COLO829 (cell line): ENCODE measurements at places on chromosomes 3 and 15.

DNA sequence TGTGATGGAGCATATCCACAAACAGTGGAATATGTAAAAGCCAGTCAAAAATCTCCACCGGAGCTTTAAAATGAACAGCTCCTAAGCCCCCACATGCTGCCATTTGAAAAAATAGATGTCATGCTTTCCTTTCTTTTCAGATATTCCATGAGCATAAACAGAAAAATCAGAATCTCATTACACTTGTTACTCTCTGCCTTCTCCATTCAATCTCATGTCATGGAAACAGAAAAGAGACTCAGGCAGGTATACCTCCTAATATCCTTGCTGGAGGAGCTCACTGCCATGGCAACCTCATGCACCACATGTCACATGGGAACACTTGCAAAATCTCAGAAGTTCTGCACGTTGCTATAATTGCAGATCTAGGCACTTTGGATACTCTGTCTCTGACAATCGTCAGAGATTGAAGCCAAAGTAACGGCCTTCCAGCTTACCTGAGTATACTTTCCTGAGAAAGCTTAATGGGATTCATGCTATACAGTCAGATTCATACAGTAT is 317.0 kb upstream of the ADAMTS9 start:
- no peak for DNase-seq

GRCh38 chr3:128697341-128697740 is 28.6 kb upstream of the RAB7A start:
- DNase-seq: no peak

DNA sequence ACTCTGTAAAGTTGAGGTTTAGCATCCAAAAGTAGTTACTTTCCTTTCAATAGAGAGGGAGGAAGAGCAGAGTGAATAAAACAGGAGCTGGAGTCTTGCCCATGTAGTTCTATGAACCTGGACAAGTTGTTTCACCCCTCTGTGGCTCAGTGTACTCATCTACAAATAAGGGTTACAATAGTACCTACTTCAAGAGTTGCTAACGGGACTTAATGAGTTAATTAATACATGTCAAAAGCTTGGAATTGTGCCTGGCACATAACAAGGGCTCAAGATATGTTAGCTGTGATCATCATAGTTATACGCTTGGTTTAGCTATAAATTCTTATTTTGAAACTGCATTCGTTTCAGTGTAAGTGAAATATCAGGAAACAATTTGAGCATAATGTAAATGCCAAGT is 388.5 kb upstream of the THBS1 start:
- DNase-seq: no peak

DNA sequence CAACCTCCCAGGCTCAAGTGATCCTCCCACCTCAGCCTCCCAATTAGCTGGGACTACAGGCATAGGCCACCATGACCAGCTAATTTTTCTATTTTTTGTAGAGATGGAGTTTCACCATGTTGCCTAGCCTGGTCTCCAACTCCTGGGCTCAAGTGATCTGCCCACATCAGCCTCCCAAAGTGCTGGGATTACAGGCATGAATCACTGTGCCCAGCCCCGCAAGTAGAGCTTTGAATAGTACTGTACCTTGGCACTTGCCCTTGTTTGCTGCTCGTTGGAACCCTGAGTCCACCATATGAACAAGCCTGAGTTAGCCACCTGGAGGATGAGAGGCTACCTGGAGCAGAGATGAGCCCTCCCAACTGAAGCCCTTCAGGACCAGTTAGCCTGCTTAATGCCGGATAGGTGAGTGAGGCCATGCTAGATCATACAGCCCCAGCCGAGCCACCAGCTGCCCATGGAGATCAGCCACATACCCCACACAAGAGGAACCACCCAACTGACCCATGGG is 267.9 kb downstream of the SHQ1 start:
- DNase-seq: no peak

DNA sequence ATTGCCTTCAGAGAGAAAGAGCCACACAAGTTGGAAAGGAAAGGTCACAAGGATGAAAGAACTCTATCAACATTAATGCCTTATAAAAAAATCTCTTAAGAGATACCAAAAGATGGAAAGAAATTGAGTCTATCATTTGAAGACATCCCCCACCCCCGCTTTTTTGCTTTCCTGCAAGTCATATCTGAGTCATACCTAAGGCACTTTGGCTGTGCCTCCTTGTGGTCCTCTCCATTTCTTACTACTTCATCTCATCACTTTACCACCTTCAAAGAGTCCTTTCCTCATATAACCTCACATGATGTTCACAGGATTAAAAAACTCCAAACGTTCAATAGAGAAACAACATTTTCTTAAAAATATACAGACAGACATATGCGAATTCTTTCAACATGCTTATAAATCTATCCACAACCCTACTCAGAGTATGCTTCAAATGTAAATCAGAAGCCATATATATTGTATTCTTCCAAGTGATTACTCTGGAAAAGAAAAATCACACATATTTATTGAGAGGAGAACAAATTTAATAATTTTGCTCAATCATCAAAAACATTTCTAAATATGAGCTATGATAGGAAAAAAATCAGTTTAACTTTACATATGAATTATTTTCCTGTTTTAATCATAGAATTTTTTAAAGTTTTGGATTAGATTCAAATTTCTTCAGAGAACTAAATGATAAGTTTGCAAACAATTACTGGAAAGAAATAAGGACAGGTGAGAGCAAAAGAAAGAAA is 1003.9 kb upstream of the CFAP20DC start:
- DNase-seq: no peak

DNA sequence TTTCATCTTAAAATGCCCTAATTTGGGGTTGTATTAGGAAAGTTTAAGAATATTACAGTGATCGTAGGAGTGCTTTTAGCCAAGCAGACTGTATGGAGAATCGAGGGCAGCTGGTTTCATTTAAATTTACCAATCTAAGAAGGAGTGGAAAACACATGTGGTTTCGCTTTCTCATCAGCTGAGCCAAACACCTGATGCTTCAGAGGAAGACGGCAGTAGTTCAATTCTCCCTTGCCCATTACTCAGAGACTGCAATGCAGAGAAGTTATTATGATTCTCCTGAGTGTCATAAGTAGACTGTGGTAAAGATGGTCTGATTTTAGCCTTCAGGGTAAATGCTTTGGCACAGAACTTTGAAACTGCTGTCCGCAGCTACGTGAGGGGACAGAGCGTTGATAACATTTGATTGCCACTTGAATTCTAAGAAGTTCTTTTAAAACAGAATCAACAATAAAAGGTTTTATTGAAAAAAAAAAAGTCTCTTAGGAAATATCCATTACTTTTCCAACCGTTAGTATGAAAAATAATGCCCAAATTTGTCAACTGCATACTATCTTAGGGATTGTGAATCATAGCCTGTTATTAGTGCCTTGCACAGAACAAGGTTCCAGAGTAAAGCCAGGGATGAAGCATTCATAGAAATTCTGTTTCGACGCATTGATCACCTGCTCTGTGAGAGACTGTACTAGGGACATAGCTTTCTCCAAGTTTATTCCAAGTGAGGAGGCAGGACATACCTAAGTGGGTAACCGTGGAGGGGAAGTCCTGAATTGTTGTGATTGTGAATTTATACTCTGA is 25.6 kb downstream of the LYSMD4 start:
- no peak for DNase-seq

DNA sequence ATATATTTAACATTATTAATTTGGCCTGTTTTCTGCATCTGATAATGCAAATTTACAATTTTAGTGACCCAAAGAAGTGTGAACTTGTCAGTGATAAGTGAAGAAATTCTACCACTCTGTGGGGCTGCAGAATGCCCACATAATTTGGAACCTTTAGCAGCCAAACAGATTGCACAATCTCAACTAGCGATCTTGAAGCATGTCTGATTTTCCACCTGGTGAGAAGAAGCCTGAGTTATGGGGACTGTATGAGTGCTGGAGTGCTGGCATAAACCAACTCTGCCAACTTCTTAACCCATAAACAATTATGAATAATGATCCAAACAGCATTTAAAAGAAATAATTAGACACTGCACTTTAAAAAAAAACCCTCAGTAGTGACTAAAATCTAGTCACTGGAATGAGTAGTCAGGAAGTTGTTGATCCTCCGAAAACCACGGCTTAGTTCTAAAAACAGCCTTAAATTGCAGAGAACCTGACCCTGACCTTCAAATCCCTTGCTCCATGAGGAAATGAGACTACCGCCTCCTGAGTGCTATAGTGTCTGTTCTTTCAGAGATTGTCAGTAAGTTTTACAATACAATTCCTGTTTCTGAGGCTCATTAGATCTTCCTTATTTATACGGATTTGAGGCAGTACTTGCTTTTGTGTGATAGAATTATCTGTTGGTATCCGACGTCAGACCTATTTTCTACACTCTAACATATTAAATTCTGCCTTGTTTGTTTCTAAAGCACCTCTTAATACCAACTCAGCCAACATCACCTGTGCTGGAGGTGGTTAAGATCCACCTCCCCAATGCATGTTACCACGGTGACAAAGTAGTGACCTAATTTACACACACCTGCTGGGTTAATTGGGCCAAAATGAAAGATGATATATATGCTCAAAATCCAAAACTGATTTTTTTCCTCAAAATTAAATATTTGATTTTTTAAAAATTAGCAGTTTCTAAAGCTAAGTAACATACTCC is 267.7 kb downstream of the ZBTB20 start:
- DNase-seq: peak; percentile 21

GRCh38 chr3:110569073-110569472 is 502.5 kb upstream of the NECTIN3 start:
- DNase-seq: no peak

DNA sequence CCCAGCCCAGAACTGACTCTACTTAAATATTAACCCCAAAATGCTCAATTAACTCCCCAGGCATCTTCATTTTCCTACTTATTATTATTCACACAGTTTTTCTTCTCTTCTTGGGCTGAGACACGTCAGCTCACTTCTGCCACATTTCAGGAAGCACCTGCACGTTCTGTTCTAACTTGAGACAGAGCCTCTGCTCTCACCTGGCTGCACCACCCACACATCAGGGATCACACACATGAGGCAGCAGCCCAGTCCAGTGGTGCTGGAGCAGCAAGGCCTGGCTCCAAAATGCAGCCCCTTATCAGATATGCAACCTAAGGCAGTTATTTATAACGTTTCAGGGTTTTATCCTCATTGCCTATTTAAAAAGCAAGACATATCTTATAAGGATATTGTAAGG is 127.5 kb downstream of the OSBPL10 start:
- DNase-seq: no peak

DNA sequence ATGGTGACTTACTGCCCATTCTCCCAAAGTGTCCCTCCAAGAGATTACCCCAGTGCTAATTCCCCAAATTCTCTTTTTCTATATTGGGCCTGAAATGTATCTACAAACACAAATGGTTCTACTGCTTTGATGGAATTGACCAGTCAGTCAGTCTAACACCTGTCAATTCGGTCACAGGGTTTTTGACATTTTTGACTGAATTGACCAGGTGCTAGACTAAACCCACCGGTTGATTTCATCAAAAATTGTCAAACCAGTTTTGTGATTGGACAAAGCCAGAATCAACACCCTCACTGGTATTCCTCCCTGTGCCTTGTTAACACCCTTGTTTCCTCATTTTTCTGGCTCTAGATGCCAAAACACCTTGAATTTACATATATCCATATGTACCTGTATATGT is 398.4 kb upstream of the NR2F2 start:
- DNase-seq: no peak

- DNase-seq: no peak
Observed at GRCh38 chr3:46991406-46992165, 12.1 kb downstream of the NBEAL2 start.

- DNase-seq: no peak
Observed at GRCh38 chr15:57510647-57511046, 81.1 kb upstream of the MYZAP start.

DNA sequence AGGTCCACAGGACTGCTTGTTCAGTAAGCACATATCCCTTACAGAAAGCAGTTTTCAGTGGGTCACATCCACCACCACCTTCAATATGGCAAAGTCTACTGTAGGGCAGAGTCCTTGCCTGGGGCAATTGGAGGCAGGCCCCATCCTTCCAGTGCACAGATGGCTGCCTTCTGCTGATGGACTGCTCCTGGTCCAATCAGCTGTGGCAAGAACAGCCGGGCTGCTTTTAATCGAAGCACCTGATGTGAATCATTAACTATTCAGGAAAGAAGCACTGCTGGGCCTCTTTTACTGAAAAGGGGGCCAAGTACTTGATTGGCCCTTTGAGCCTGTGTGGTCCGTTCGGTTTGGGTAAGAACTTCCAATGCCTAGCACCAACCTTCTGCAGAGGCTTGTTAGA is 24.4 kb downstream of the LARS2 start:
- DNase-seq: no peak

DNA sequence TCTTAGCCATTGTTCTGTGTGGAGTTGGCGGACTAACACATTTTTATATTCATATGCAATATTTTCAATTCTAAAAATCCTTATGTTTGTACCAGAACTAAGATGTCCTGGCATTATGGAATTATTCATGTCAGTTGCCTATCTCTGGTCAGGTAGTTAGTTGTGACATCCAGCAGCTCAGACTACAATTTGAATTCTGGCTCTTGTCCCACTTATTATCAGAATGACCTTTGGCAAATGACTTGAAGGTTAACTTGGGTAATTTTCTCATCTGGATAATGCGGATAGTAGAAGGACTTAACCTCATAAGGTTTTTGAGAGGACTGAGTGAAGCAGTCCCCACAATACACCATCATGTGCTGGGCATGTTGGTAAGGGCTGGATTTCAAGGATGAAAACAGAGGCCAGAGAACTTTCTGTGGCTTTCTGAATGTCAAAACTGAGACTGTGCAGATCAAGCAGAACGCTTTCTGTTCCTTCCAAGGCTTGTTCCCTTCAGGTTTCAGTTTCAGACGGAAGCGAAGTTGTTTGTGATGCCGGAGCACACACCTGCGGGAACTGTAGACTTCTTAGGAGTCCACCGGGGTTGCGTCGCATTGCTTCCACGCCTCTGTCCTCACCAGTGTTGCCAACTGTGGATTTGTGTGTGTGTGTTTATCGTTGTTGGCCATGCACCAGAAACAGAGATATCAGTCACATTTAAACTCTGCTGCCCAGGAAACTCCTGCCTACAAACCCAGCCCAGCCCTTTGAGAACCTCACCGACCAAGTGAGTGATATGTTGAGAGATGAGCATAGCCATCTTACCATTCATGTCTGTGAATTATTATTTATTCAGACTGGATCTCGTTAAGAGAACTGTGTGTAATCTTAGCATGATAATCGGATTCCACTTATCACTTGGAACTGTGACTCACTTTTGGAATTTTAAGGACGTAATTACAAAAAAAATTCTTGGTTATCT is 76.0 kb downstream of the PTPRG start:
- DNase-seq: peak; percentile 53

DNA sequence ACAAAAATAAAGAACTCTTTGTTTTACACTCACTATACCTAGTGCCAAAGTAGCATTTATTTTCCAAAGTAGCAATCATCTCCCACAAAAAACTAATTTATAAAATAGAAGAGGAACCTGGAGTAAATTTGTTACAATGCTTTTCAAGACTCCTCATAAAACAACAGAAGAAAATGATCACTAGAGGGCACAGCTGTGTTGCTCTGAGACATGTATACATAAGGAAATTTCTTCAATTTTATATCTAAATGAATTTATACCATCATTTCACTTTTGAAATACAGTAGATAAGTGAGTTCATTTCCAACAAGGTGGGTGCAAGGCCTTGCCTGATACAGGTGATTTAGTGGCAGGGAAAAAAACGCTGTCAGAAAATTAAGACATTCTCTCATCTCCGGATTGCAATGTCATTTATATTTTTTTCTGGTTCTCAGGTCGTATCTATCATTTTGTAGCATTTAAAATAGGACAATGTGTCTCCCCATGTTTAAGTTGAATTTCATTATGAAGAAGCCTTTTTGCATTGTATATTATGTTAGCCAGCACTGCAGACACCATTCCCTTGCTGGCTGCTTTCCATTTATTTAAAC is 25.3 kb upstream of the ARHGEF26 start:
- DNase-seq: peak; percentile 46
